Right ventricle myocardium superior (tissue), 1 donor: ENCODE measurements at places on chromosomes 3 and 15. TPM values are rescaled to one million over a fixed set of nuclear protein-coding genes. Genes with fewer than 3 reads are reported as not detected.
A peak's percentile ranks its signal among the peaks of the same experiment; 100 is the strongest.

The FAM81A gene
- 8.0 TPM for total RNA-seq

The CHRM5 gene
- not detected for total RNA-seq

The BTLA gene
- total RNA-seq, result not detected

The RBMS3 gene
- total RNA-seq, result 25.3 TPM

The LINGO1 gene
- total RNA-seq, result 0.81 TPM

DNA sequence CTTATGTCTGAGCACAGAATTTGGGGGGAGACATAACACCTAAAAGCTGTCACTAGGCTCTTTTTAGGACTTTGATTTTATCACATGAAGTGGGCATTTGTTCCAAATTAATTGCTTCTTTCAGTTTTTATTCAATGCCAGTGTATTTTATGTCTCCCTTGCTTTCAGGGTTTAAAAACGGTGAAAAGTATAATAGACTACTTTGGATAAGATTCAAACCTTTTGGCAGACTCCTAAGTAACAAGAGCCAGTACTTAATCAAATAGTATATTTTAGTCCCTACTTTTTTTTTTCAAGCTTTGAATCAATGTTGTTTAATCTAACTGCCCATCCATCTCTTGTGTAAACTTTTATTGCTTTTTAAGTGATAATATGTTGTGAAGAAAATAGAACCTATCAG is 847.2 kb upstream of the DPPA4 start:
- no peak for DNase-seq

DNA sequence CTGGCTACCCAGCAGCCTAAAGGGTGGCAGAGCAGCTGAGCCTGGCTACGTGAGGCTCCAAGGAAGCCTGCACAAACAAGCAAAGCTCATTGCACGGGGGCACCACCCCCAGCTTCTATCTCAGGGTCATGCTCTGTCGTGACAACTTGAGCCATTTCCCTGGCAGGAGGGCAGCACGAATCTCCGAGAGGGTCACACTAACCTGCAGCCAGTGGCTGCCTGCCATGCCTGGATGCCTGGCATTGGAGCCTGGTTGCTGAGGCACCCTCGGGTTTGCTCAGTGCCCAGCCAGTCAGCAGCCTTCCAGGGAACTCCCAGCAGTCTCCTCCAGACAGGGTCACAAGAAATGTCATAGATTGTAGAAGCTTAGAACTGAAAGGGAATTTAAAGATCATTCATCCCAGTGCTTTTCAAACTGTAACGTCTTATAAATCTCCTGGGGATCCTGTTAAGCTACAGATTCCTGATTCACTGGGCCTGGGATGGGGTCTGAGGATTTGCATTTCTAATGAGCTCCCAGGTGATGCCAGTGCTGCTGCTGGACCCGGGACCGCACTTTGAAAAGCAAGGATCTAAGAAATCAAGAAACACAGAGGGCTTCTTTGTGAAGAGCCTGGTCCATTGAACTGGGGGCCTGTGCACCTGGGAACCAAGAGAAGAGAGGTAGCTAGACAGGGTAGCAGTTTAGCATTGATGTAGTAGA is 48.4 kb downstream of the TMEM266 start:
- DNase-seq, result peak; percentile 65

DNA sequence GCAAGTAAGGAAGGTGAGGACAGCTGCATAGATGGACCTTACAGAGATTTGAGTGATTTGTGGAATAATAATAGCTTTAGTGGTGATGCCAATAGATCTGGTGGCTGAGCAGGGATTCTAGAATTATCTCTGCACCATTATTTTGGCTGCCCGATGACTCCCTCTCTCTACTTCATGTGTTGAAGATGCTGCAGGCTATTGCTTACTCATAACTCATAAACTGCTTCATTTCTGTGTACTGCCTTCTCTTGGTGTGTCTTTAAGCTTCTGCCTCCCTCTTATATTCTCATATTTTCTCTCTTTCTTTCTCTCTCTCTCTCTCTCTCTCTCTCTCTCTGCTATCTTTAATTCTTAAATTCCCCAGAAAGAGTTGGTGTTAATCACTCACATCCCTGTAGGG is 256.0 kb upstream of the TRIM42 start:
- DNase-seq, result no peak

DNA sequence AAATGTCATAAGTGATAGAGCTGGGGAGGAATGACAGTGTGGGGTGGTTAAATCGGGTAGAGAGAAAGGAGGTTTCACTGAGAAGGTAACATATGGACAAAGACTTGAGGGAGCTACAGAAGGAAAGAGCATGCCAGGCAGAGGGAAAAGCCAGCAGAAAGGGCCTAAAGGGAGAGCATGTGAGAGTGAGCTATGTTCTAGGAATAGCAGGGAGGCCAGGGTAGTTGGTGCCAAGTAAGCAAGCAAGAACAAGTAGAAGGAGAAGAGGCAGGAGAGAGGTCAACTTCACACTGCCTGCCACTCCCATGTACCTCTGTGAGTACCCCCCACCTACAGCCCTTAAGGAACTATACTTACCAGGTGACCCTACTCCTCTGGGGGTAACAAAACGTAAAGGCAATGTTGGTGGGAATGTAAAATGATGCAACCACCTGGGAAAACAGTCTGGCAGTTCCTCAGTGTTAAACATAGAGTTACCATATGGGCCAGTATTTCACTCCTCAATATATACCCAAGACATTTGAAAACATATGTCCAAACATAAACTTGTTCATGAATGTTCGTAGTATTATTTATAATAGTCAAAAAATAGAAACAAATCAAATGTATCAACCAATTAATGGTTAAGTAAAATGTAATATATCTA is 67.6 kb downstream of the SFMBT1 start:
- DNase-seq, result no peak
